ENCODE measurements at places on chromosomes 2 and 18. TPM values are rescaled to one million over a fixed set of nuclear protein-coding genes. Genes with fewer than 3 reads are reported as not detected.

The MARCHF4 gene
- total RNA-seq, result 1.2 TPM

DNA sequence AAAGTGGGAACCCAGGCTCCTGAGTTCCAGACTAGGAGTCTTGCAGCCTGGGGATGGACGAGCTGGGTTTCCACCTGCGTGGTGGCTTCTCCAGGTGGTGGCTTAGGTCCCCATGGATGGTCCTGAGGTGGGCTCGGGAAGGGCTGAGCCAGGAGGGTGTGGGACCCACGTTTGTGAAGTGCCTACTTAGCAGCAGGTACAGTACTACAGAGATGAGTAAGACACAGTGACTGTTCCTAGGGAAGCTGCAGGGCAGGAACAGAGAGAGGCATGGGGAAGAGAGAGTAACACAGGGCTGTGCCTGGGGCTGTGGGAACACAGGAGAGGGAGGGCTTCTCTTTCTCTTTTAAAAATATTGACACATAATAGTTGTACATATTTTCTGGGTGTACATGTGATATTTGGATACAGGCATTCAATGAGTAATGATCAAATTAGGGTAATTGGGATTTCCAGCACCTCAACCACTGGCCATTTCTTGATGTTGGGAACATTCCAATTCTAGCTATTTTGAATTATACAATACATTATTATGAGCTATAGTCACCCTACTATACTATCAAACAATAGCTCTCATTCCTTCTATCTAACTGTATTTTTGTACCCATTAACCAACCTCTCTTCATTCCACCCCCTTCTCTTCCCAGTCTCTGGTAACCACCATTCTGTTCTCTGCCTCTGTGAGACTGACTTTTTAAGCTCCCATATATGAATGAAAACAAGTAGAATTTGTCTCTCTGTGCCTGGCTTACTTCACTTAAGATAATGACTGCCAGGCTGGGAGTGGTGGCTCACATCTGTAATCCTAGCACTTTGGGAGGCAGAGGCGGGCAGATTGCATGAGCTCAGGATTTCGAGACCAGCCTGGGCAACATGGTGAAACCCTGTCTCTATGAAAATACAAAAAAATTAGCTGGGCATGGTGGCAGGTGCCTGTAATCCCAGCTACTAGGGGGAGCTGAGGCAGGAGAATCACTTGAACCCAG is 15.0 kb downstream of the TOGARAM2 start:
- no peaks in the 10 kb centered on the region for H3K36me3 ChIP-seq
- no peaks in the 10 kb centered on the region for H3K4me1 ChIP-seq
- H3K27me3 ChIP-seq, result no peaks in the 10 kb centered on the region
- DNase-seq, result no peak

GRCh38 chr18:48897531-48897930 is 53.2 kb downstream of the SMAD7 start:
- H3K4me3 ChIP-seq, result no peak overlapping the region
- H3K4me1 ChIP-seq, result no peaks in the 10 kb centered on the region
- DNase-seq, result no peak
- H3K27ac ChIP-seq, result no peak overlapping the region

The HOXD12 gene
- total RNA-seq, result not detected

GRCh38 chr2:160376576-160376975 is 117.0 kb downstream of the RBMS1 start:
- peak; percentile 34 for DNase-seq
- H3K27ac ChIP-seq, result peak overlapping the region; percentile 73
- no peaks in the 10 kb centered on the region for H3K36me3 ChIP-seq

All from GM23338 (cell line).